ENCODE measurements at places on chromosomes 3 and 15. TPM values are rescaled to one million over a fixed set of nuclear protein-coding genes. Genes with fewer than 3 reads are reported as not detected.

TRH gene
- total RNA-seq, result not detected

CD96 gene
- 307 TPM for total RNA-seq

ACKR4 gene
- total RNA-seq, result 0.10 TPM

GRCh38 chr15:35697549-35698299, 151.8 kb upstream of the DPH6 start:
- no peak overlapping the region for H3K4me3 ChIP-seq
- peaks cover 4% of the 10 kb centered on the region for H3K27me3 ChIP-seq
- no peaks in the 10 kb centered on the region for H3K4me1 ChIP-seq
- DNase-seq, result no peak

GRCh38 chr3:141379250-141379966, 11.1 kb downstream of the ZBTB38 start:
- no peaks in the 10 kb centered on the region for H3K27me3 ChIP-seq
- no peaks in the 10 kb centered on the region for H3K36me3 ChIP-seq
- no peak overlapping the region for H3K4me3 ChIP-seq
- peak overlapping the region; percentile 86 for H3K27ac ChIP-seq

GRCh38 chr3:43838877-43839276, 148.1 kb downstream of the ABHD5 start:
- no peak overlapping the region for H3K4me3 ChIP-seq
- H3K36me3 ChIP-seq, result no peaks in the 10 kb centered on the region
- no peak for DNase-seq
- H3K27me3 ChIP-seq, result peaks cover 3% of the 10 kb centered on the region

GRCh38 chr15:58212909-58213526, 74.8 kb downstream of the AQP9 start:
- H3K4me3 ChIP-seq, result no peak overlapping the region
- H3K27ac ChIP-seq, result no peak overlapping the region
- peaks cover 9% of the 10 kb centered on the region for H3K27me3 ChIP-seq
- DNase-seq, result peak; percentile 10
- no peaks in the 10 kb centered on the region for H3K4me1 ChIP-seq

DNA sequence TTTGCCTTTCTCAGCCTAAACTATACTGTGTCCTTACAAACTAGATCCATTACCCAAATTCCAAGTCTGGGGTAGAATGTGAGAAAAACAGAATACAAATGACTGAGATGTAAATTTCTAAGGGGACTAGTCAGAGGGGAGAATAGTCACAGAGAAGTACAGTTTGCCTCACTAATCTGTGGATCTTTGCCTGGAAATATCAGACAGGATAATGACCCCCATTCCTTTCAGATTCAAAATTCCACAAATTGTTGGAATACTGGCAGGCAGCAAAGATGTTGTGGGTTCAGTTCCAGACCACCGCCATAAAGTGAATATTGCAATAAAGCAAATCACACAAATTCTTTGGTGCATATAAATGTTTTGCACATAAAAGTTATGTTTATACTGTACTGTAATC, 762.8 kb upstream of the NR2F2 start:
- H3K4me3 ChIP-seq, result no peak overlapping the region
- no peak overlapping the region for H3K27ac ChIP-seq
- no peaks in the 10 kb centered on the region for H3K36me3 ChIP-seq
- DNase-seq, result no peak

GRCh38 chr15:40279437-40280141, 3.3 kb downstream of the ANKRD63 start:
- H3K27me3 ChIP-seq, result peaks cover 52% of the 10 kb centered on the region
- H3K27ac ChIP-seq, result no peak overlapping the region
- H3K4me3 ChIP-seq, result no peak overlapping the region
- peaks cover 6% of the 10 kb centered on the region for H3K4me1 ChIP-seq

DNA sequence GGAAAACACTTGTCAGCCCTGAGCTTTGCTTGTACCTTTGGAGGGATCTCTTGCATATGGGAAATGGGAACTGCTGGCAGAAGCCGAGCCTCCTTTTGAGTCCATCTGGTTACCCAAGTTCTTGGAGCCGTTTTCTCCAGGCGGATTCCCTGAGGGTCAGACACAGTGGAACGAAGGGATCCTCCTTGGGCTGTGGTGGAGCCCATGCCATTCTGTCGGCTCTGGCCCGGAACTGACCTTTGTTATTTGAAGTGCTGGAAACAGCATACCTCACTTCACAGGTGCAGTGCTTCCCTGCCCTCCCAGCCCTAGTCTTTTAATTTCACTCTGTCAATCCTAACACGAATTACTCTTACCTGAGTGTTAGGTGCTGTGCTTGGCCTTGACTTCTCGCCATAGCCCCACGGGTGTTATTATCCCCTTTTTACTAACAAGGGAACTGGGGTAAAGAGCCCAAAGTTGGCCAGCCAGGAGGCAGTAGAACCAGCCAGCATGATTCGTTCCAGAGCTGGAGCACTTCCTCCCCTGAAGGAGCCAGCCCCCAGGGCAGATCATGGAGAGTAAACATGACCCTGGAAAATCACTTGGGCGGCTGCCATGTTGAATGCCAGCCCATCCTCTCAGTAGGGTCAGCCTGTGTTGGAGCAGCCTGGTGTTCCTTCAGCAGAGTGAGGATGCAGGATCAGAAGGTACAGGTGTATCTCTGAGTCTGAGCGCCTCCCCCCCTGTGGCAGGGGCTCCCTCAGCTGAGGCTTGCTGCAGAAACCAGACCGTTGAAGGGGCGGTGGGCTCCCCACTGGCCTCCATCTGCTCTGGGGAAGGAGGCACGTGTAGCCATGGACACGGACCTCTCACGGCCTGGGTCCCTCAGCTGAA, 143.2 kb downstream of the DNAJB8 start:
- no peak overlapping the region for H3K4me3 ChIP-seq
- no peak for DNase-seq

GRCh38 chr3:160893207-160893606, 137.2 kb downstream of the PPM1L start:
- no peak overlapping the region for H3K27ac ChIP-seq
- H3K36me3 ChIP-seq, result no peaks in the 10 kb centered on the region
- no peaks in the 10 kb centered on the region for H3K4me1 ChIP-seq
- no peaks in the 10 kb centered on the region for H3K27me3 ChIP-seq

DNA sequence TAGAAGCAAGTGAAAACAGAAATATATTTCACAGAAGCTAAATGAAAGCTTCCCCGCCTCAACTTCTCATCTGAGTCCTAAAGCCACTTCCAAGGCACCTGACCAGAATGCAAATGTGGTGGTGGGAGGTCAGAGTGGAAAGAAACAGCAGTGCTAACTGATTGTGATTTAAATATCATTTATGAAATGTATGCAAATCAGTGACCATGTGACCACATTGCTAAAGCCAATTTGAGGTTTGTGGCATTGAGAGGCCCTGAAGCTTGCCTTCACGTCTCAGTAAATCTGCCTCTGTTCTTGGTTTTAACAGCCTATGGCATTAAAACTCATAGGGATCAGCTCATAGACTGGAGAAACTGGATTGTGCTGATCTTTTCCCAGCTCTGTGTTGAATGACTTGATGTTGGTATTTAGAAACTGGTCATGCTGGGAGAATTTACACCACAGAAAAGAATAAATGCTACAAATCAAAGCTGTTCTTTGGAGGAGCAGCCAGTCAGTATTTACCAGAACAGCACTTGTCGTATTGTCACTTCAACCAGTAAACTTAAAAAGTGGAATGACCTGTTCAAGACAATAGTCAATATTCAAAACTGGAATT, 481.4 kb upstream of the ALCAM start:
- H3K4me1 ChIP-seq, result no peaks in the 10 kb centered on the region
- H3K27me3 ChIP-seq, result no peaks in the 10 kb centered on the region
- no peaks in the 10 kb centered on the region for H3K36me3 ChIP-seq
- DNase-seq, result no peak

DNA sequence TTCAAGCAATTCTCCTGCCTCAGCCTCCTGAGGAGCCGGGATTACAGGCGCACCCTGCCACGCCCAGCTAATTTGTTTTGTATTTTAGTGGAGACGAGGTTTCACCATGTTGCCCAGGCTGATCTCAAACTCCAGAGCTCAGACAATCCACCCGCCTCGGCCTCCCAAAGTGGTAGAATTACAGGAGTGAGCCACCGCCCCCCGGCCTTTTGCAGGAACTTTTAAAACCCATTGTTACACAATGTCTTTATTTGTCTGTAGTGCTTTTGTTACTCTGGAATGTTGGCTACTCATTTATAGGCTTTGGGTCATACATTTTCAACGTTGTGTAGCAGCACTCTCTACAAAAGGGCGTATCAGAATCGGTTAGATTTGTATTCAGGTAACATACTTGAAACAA, 499.1 kb downstream of the ROBO2 start:
- H3K4me1 ChIP-seq, result no peaks in the 10 kb centered on the region
- H3K27ac ChIP-seq, result no peak overlapping the region
